ENCODE measurements at places on chromosomes 12 and 14.

DNA sequence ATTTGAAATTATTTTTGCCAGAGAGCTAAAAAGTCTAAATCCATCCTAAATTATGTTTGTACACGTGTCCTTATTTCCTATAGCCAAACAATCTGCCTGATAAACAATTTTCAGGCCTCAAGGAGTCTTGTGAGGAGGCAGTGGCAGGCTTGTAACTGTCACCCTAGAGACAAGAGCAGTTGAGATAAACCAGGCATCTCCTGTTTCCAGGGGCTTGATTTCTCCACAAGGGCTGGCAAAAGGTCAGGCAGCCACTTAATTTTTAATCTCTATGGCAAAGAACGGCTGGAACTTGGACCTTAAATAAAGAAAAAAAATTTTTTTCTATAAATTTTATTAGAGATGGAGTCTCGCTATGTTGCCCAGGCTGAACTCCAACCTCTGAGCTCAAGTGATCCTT lies 15.5 kb downstream of the PKP2 start:
- DNase-seq, result no peak

DNA sequence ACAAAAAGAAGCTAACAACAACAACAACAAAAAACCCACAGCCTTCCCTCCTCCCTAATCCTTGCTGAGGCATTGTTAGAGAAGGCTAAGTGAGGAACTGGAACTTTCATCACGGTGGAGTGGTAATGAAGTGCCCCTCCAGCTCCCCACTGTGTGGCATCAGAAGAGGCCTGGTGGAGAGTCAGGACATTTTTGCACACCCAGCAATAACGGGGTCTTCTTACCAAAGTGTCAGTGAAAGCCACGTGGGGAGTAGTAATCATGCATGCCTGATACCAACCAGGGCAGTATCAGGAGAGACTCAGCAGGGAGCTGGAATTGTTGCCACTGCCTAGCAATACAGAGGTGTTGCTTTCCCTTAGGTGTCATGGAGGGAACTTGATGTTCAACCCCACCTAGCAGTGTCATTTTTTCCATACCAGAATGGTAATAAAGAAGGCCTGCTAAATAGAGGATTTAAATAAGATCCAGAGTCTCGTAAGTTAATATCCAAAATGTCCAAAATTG lies 299.7 kb upstream of the RGS6 start:
- no peak for DNase-seq

- DNase-seq, result no peak
Measured at GRCh38 chr12:88638966-88639760, 58.9 kb upstream of the KITLG start.

- DNase-seq, result no peak
Measured at GRCh38 chr14:69091695-69092094, 61.2 kb downstream of the DCAF5 start.

DNA sequence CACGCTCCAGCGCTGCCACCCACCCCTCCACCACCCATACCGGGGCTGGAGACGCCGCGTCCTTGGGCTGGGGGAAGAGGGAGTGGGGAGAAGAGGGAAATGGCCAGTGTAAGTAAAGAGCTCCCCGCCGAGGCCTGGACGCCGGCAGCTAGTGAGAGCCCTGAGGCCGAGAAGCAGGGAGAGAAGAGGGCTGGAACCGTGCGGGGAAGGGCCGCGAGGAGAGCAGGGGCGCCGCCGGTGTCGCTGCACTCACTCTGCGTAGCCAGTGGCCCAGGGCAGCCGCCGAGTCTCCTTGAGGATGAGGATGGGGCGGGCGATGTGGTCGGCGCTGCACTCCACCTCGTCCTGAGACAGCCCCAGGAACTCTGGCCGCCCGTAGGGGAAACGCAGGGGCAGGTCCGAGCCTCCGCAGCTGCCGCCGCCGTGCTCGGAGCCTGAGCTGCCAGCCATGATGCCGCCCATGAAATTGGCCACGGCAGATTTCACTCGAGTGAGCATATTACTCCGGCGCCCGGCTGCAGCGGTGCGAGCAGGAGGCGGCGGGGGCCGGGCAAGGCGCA lies 631 bp downstream of the PPM1H start:
- no peak for DNase-seq

- no peak for DNase-seq
Measured at GRCh38 chr12:102680304-102680703, 199.9 kb upstream of the IGF1 start.

DNA sequence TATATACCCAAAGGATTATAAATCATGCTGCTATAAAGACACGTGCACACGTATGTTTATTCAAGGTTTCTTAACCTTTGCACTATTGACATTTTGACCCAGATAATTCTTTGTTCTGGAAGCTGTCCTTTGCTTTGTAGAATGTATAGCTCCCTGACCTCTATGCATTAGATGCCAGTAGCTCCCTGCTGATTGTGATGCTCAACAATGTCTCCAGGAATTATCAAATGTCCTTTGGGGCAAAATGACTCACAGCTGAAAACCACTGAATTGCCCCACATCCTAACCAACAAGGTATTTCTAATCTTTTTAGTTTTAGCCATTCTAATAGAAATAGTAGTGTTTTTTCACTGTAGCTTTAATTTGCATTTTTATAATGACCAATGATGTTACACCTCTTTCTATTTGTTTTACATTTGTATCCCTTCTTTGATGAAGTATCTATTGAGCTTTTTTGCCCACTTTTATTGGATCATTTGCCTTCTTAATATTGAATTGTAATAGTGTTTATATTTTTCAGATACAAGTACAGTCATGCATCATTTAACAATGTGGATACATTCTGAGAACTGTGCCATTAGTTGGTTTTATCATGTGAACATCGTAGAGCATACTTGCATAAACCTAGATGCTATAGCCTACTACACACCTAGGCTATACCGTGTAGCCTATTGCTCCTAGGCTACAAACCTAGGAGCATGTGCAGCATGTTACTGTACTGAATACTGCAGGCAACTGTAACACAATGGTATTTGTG lies 10.4 kb upstream of the NOPCHAP1 start:
- DNase-seq, result no peak

GRCh38 chr14:103164006-103164405 lies 40.7 kb downstream of the TNFAIP2 start:
- DNase-seq, result no peak

DNA sequence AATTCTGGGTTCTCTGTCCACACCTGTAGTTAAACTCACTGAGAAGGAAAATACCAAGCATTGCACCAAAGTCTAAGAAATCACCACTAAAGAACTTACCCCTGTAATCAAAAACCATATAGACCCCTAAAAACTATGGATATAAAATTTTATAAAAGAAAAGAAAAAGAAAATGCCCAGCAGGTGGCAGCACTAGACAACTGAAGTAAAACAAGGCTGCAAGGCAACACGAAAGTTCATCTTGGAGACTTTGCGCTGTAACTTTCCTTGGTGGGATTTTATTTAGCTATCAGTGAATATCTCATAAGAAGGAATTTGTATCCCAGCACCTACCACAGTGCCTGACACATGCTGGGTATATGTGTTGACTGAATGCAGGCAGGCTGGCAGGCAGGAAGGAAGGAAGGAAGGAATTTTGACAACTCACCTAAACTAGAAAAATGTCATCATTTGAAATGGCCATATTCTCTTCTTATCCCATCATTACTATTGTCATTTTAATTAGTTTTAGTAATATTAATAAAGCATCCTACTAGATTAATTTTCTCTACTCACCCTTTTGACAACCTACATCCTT lies 68.2 kb upstream of the ETV6 start:
- DNase-seq, result peak; percentile 81

Measured in ascending aorta (tissue), 2 donors.